Stimulated activated effector memory CD8-positive, alpha-beta T cell treated with anti-CD3 and anti-CD28 coated beads, Interleukin-12 subunit alpha, Interleukin-12 subunit beta, amount 100 ng/mL, for 72 hours (primary cell): ENCODE measurements at places on chromosomes 4 and X.

- no peak for DNase-seq
Measured at GRCh38 chr4:159178979-159179969, 76.4 kb downstream of the RAPGEF2 start.

GRCh38 chrX:71911731-71912050 is 1.0 kb downstream of the NHSL2 start:
- no peak for DNase-seq

DNA sequence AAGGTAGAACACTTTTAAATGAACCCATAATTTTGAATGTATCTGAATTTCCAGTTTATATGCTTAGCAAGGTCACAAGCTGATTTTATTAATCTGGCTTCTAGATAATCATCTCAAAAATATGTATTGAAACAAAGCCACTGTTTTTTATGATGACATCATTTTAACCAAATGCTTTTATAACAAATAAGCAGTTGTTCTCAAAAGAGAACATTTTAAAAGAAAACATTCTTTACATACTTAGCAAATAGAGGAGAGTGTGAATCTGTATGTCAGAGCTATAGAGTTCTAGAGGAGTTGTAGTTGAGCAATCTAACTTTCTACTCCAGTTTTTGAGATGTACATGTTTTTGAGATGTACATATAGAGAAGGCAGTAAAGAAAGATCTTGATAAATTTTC is 42.5 kb downstream of the LAMP2 start:
- no peak for DNase-seq

DNA sequence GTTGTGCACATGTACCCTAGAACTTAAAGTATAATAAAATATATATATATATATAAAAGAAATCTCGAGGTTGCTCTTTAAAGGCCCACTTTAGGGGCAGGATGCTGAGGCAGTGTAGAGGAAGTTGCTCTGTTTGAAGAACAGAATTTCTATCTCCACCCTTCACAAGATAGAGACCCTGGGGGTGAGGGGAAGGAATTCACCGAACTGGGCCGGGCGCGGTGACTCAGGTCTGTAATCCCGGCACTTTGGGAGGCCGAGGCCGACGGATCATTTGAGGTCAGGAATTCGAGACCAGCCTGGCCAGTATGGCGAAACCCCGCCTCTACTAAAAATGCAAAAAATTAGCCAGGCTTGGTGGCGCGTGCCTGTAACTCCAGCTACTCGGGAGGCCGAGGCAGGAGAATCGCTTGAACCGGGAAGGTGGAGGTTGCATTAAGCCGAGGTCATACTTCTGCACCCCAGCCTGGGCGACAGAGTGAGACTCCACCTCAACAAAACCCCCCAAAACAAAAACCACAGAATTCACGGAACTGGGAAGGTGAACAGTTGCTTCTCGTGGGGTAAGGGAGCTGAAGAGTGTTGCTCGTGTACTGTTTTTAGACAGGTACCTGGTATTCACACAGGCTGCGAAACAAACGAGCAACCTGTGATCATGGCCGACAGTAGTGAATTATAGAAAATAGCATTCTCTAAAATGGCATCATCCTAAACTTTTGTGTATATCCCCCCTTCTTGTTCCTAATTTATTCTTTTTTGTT is 6.2 kb downstream of the PLAC8 start:
- no peak for DNase-seq

DNA sequence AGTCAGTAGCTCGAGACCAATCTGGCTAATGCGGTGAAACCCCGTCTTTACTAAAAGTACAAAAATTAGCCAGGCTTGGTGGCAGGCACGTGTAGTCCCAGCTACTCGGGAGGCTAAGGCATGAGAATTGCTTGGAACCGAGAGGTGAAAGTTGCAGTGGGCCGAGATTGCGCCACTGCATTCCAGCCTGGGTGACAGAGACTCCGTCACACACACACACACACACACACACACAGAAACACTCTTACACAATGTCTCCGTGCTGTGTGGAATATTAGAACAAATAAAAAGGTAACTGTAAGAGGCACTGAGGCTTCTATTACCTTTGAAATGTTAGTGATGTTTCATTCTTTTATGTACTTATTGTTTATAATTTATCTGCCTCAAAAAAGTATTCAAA is 326.6 kb downstream of the GPAT3 start:
- DNase-seq = no peak

DNA sequence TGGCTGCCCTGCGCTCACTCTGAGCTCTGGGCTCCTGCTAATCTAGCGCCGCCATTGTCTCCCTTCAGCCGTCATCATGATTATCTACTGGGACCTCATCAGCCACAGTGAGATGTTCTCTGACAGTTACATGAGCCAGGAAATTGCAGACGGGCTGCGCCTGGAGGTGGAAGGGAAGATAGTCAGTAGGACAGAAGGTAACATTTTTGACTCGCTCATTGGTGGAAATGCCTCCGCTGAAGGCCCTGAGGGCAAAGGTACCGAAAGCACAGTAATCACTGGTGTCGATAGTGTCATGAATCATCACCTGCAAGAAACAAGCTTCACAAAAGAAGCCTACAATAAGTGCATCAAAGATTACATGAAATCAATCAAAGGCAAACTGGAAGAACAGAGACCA is 21.8 kb upstream of the PIN4 start:
- DNase-seq = no peak

DNA sequence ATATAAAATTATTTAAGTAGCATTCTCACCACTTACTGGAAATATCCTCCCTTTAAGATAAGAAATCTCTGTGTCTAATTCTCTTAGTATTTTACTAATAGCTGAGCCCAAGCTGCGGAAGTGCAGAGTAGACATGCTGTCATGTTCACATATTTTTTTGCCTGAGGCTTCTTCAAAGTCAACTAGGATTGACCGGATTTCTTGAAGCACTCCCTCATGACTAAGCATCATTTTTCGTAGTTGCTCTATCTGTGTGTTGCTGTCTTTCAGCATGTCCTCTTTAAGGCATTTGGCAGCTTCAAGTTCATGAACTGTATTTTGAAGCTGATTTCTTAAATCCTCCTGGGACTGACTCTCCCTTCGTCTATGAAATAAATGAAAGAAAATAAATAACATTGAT is 36.9 kb downstream of the CCDC158 start:
- no peak for DNase-seq

- no peak for DNase-seq
Measured at GRCh38 chr4:5203993-5204310, 152.7 kb downstream of the STK32B start.

GRCh38 chr4:10207116-10207515 is 90.5 kb upstream of the WDR1 start:
- DNase-seq = no peak

GRCh38 chr4:28835501-28835900 is 1884.7 kb upstream of the PCDH7 start:
- no peak for DNase-seq

DNA sequence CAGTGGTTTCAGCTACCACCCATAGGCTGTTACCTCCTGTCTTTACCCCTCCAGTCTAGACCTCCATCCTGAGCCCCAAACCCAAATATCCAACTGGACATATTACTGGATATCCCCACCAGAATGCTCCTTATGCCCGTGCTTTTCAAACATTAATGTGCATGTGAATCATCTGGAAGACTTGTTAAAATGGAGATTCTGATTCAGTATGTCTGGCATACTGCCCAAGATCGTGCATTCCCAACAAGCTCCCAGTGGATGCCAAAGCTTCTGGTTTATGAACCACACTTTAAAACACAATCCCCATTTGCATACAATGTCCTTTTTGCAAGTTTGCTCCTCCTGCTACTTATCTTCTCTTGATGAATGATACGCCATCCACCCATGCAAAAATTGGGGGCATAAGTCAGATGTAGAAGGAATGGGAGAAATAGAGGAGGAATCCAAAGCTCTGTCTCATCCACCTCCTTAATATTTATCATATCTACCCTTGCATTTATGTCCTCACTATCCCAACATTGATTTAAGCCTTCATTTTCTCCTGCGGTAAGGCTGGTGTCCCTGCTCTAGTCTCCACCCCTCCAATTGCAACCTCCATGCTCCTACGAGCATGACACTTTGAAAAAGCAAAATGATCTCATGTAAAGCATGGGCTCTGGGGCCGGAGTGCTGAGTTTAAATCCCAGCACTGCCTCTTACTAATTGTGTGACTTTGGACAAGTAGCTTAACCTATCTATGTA is 7.4 kb upstream of the PGRMC1 start:
- DNase-seq = no peak

DNA sequence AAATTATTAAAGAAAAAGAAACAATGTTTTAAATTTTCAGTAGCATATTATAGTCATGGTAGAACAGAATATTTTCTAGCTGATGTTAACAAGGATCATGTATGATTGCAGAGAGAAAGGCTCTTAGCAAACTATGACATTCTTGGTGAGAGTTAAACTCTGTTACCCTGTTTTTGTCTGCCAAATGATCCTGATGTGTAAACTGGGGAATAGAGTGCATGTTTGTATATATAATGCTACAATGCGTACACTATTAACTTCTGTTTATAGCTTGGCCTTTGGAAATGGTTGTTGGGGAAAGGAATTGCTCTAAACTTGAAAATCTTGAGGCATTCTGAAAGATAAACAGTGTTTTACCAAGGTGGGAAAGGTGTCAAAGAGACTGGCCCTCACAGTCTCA is 292.7 kb downstream of the ARHGAP24 start:
- no peak for DNase-seq

DNA sequence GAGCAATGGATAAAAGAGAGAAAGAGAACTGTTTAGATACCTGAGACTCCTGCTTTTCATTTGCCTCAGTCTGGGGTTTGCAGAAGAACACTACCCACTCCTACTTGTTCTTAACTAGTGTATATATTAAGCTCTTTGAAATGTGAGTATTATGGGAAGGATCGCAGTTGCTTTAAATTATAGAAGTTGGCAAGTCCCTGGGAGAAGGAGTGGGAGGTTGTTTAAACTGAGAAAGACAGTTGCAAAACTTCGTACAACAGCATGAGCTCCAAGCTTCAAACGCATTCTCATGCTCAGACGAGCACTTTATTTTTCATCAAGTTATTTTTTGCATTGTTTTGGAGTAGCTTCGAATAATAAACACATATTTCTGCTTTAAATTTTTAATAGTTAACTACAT is 88.1 kb upstream of the C1QTNF7 start:
- DNase-seq = no peak

- no peak for DNase-seq
Measured at GRCh38 chr4:102055805-102056204, 265.3 kb downstream of the BANK1 start.

GRCh38 chr4:10002278-10002677 is 19.0 kb downstream of the SLC2A9 start:
- DNase-seq = no peak

DNA sequence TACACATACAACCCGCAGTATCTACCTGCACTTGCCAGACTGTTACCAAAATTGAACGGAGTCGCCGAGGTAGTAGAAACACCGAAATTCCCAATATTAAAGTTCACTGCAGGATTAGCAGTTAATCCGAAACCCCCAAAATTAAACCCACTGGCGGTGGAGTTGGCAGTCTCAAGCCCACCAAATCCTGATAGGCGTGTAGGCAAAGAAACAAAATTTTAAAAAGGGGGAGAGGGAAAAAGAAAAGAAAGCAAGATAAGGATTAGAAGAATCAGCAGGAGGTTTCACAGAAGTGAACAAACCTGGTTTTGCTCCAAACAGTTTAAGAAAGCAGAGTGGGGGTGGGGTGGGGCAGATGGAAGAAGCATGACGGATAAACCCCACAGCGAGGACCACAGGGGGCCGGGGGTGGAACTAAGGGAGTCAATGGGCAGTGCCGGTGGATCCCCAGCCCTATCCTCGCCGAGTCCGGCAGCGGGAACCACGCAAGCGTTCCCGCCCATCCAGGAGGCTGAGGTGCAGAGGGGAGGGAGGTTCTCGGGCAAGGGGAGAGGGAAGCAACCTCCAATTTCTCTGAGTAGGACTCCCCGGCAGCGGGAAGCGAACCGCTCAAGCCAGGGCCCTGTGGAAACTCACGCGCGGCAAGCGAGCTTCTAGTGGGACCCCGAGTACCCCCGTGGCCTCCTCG is 599 bp downstream of the NUP54 start:
- no peak for DNase-seq

DNA sequence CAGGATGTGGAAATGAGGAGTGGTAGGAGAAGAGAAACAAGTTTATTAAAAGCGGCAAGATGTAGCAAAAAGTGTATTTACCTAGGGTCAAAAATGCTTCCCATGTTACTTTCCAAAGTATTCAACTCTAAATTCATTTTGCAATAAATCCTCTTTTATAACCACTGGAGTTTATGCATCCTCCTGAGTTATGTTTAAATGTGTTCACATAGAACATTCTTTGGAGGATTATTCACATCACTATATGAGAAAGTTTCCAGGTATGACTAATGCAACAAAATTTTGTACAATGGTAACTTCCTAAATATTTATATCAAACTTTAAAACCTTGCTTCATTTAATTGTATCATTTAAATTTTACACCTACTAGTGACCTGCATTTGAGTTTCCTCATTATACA is 870.6 kb upstream of the SLIT2 start:
- no peak for DNase-seq

DNA sequence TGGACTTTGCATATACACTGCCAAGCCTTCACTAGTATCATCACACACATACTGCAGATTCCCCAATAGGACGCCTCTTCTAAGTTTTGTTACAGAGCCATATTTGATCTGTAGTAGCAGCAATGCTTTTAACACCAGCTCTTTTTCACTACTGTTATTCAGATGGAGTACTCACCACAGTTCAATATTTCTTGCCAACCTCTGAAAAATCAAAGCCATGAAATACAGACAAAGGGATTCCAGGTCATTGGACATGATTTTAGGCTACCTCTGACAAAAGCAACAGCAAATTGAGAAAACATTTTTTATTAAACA is 390.7 kb upstream of the ADGRL3 start:
- no peak for DNase-seq

DNA sequence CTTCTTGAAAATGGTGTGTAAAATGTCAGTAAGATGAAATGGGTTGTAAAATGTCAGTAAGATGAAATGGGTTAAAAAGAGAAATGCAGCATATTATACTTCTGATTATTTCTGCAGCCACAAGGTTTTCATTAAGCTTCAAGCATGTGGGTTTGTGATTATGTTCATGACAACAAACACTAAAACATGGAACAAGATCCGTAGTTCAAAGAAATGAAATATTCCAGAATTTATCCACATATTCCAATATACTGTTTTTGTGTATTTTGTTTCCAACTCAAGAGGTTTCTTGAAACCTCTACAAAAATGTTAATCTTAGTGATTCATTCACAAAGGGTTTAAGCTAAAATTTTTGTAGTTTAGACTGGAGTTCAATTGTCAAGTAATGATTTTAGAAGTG is 84.0 kb downstream of the ADAMTS3 start:
- DNase-seq = no peak

- no peak for DNase-seq
Measured at GRCh38 chr4:10783351-10783750, 98.8 kb upstream of the CLNK start.

DNA sequence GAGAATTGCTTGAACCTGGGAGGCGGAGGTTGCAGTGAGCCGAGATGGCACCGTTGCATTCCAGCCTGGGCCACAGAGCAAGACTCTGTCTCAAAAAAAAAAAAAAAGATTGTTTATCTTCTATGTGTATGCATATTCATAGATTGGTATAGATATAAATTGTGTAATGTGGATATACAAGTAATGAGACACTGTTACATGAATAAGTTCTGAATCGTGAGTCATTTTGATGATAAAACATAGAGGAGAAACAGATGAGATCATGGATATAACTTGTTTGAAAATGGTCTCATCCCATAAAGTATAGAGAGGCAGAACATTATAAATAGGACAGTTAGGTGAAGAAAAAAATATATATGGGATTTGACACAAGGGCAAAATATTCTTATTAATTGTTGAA is 628.0 kb downstream of the IL1RAPL1 start:
- DNase-seq = no peak
